ENCODE measurements at places on chromosomes 5 and 9.

GRCh38 chr5:113036321-113036720, 59.7 kb downstream of the DCP2 start:
- no peak for DNase-seq

GRCh38 chr5:90613918-90614504, 55.4 kb downstream of the ADGRV1 start:
- no peak for DNase-seq

DNA sequence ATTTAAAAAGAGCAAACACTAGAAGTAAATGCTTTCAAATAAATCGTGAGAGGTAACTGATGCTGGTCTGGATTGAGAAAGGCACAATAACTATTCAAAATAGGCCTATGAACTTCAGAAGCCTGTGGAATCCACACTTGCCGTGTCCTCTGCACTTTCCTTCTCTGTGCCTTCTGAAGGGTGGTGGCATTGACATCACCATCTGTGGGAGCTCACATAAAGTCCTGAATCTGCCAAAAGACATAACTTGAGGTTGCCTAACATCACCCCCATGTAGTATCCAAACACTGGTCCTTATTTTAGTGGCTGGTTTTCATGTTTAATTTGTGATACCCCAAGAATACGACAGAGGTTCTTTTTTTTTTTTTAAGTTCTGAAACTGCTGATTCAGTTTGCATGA, 59.8 kb downstream of the IRF1 start:
- no peak for DNase-seq

- no peak for DNase-seq
Measured at GRCh38 chr5:643811-644271, 31.7 kb downstream of the CEP72 start.

DNA sequence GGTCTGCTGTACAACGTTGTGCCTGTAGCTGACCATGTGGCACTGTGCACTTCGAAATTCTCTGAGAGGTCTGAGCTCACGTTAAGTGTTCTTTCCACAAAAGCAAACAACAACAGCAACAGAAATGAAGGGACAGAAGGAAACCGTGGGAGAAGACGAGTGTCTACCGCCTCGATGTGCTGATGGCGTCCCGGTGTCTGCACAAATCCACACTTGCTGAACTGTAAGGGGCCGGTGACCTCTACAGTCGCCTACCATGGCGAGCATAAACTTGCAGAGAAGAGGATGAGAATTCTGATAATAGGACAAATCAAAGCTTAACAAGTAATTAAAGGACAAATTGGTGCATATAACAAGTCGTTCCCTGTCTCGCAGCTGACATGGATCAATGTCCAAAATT, 114.0 kb downstream of the ADAMTS2 start:
- no peak for DNase-seq

GRCh38 chr9:3337515-3338225, 188.1 kb downstream of the RFX3 start:
- DNase-seq = peak; percentile 23

GRCh38 chr5:29054694-29055093, 2016.3 kb upstream of the CDH9 start:
- no peak for DNase-seq

Measured in AG09309 (cell line).